ENCODE measurements at places on chromosomes 4 and X.

- DNase-seq, result no peak
Measured at GRCh38 chrX:29528281-29528680, 687.1 kb upstream of the MAGEB2 start.

DNA sequence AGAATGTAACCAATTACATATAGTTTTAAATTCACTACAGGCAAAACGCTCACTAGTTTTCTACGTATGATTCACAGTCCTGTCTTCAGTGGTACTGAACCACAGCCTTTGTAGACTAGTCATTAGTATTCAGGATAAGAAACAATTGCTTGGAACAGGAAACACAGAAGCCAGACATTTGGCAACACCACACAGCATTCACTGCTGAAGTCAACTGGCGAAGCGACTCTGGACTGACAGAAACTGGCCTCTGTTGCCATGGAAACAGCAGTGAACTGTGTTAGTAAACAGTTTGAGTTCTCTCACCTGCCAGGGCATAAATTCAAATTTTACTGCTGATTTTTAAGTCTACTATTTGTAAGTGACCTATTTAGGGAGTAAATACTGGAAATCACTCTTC is 57.6 kb downstream of the MAPK10 start:
- DNase-seq, result peak; percentile 56

DNA sequence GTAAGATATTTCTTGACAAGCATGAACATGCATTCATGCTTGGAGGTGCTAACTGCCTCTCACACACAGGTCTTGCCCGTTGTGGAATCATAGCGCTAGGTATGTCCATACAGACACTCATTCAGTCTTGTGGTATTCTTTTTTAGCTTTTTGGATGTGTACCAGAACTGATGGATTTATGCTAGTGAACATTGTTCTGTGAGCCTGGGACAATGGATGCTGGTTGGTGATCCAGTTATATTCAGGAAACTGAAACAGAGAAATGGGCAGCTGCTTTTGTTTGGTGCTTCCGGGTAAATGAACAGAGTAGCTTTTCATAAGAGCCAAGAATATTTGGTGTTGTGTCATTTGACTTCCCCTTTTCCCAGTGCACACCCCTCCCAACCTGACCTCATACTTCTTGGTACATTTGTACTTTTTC is 78.9 kb upstream of the SLC4A4 start:
- DNase-seq, result no peak

DNA sequence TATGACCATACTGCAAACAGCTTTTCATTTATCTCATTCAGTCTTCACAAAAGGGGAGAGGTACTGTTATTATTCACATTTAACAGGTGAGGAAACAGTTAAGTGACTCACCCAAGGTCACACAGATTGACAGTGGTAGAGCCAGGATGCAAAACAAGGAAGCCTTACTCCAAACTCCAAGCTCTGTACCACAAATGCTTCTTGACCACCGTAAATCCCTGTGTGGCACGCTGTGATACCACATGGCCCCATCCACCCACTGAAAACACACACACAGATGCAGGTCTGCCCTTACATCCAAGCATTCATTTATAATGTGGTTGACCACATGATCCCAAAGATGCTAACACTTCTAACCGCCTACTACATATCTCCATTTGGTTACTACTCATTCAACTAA is 129.5 kb downstream of the TSPAN5 start:
- no peak for DNase-seq

DNA sequence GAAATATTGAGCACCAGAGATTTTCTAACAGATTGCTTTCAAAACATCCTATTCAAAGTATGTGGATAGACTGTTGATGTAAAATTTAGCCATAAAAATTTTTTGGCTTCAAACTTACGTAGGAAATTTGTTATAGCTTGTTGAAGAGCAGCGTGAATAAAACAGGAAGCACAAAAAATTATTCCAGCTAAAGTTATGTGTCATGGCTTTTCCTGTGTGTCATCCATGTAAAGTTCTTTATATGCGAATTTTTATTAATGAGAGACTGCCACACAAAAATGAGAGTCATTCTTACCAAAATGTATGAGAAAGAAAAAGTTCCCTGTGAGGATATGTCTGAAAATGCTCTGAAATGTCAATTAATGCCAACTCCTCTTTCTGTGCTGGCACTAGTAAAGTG is 19.5 kb downstream of the EPGN start:
- no peak for DNase-seq

- no peak for DNase-seq
Measured at GRCh38 chr4:133124746-133125145, 24.3 kb upstream of the PCDH10 start.

DNA sequence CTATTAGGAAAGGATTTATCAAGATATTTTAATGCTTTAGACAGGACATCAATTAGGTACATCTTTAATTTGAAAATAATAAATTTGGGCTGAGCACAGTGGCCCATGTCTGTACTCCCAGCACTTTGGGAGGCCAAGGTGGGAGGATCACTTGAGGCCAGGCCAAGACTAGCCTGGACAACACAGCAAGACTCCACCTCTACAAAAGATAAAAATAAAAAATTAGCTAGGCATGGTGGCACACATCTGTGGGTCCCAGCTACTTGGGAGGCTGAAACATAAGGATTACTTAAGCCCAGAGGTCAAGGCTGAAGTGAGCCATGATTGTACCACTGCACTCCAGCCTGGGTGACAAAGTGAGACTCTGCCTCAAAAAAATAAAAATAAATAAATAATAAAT is 59.6 kb upstream of the IRF2 start:
- no peak for DNase-seq

DNA sequence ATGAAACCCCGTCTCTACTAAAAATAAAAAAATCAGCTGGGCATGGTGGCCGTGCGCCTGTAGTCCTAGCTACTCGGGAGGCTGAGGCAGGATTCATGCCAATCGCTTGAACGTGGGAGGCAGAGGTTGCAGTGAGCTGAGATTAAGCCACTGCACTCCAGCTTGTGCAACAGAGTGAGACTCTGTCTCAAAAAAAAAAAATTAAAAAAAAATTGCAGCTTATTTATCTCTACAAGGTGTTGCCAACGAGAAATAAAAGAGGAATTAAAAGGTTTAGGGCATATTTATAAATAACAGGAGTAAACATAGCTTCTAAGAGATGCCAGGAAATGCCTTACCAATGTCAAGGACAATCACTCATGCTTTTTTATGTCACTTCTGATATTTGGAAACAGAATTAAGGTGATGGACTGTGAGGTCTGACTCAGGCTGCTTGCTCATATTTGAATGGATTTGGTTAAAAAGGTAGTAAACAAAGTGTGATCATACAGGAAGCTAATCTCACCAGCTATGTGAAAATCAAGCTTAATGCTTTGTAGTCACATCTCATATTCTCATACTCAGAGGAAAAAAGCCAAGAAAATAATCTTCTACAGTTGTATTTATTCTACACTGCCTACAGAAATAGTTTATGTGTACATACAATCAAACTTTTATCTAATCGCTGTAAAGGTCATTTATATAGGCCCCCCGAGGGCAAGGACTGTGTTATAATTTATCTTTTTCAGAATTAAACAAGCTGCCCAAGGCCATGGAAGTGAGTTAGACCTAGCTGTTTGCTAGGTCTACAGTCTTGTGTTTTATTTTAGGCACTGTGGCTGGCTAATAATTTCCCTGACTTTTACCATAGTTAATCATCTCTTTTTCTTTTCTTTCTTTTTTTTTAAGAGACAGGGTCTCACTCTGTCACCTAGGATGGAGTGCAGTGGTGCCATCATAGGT is 61.1 kb upstream of the RBMX start:
- DNase-seq, result no peak

- no peak for DNase-seq
Measured at GRCh38 chr4:184885602-184886001, 59.8 kb upstream of the ACSL1 start.

GRCh38 chr4:154577324-154577723 is 13.2 kb downstream of the FGA start:
- no peak for DNase-seq

DNA sequence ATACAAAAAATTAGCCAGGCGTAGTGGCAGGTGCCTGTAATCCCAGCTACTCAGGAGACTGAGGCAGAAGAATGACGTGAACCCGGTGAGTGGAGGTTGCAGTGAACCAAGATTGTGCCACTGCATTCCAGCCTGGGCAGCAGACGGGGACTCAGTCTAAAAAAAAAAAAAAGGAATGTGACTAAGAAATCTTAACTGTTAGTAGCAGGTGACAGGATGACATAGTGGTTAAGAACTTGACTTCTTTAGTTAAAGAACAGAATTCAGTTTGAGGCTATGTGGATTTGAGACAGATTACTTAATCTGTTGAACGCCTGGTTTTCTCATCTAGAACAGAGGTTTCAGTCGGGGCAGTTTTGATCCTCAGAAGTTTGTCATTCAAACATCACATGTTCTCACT is 3.2 kb downstream of the TRMT44 start:
- no peak for DNase-seq

DNA sequence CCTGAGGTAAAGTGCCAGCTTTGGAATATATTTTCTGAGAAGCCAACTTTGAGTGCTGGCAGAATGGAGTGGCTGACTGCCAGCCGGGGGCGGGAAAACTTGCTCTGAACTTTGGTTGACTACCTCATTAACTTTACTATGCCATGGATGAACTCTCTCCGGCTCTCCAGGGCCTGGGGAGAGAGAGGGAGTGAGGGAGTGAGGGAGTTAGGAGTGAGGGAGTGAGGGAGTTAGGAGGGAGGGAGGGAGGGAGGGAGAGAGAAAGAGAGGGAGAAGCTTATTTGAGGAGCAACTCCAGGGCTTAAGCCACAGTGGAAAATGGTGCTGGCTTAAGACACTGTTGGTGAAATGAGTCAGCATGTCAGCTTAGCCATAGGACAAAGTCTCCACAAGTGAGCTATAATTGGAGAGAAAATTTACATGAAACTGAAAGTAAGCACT is 280.9 kb upstream of the RPS6KA3 start:
- DNase-seq, result no peak

GRCh38 chr4:185031611-185032010 is 13.3 kb downstream of the HELT start:
- no peak for DNase-seq

DNA sequence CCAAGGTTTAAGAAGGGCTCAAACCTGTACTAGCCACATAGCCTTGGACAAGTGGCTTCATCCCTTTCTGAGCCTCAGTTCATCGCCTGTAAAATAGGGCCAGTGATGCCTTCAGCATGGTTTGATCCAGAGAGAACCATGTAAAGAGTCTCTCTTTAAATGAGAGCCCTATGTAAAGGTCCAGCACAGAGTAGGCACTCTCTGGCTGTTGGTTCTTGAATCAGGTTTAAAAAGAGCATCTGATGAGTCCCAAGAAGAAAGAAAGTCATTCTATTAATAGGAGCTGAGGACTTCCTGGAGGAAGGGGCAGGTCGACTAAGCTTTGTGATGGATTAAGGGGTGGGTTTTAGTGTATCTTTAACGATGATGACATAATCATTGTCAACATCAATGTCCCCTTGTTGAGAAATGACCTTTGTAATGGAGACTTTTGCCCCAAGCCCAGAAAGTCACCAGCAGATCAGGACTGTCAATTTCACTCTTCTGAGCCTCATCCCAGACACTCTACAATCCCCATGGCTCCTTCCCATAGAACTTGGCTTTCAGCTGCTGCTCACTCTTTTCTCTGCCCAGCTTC is 4.0 kb upstream of the SLC2A9 start:
- DNase-seq, result no peak

GRCh38 chr4:134043266-134043665 is 158.3 kb downstream of the PABPC4L start:
- DNase-seq, result no peak

DNA sequence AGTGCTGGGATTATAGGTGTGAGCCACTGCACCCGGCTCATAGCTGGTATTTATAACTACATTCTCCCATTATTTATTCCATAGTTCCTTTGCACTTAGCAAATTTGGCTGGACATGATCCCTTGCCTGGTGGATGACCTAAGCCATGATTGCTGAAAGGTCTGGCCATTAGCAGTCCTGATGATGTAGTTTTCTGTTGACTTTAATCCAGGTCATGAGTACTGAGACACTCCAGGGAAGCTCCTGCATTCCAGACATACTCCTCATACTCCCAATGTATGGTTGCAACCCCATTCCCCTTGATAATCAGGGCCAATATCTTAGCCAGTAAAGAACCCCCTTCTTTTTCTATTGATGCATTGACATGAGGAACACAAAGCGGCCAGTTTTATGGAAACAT is 24.4 kb upstream of the MGST2 start:
- no peak for DNase-seq

Data from NAMALWA (cell line).